ENCODE measurements at places on chromosomes 16 and 17.
A peak's percentile ranks its signal among the peaks of the same experiment; 100 is the strongest.

DNA sequence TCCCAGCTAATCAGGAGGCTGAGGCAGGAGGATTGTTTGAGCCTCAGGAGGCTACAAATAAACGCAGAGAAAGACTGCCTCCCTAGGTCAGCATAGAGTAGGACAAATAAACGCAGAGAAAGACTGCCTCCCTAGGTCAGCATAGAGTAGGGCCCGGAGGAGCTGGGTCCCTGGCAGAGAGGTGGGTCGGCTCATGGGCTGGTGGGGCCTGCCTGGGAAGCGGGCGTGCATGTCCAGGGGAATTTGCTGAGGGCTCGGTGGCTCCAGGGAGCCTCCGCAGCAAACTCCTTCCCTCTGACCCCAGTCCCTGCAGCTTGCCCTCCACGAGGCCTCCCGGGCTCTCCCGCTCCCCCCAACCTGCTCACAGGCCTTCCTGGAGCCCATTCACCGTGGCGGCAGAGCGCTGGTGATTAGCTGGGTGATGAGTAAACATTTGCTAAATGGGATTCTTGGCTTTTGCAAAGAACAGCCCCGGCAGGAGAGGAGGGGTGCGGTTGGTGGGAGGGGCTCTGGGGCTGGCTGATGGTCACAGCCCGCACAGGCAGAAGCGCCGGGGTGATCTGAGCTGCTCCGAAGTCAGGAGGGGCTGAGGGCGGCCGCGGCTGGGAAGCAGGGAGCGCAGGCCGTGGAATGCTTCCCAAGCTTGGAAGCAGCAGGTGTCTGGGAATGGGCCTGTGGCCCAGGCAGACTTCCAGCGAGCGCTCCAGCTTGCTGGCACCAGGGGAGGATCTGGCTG, 93.1 kb downstream of the RTN4RL1 start:
- H3K27me3 ChIP-seq, result no peaks in the 10 kb centered on the region
- H3K36me3 ChIP-seq, result no peaks in the 10 kb centered on the region
- no peak for DNase-seq
- no peak overlapping the region for H3K27ac ChIP-seq
- H3K4me1 ChIP-seq, result no peaks in the 10 kb centered on the region

GRCh38 chr16:24515186-24515585, 24.2 kb upstream of the RBBP6 start:
- H3K27me3 ChIP-seq, result peaks cover 4% of the 10 kb centered on the region
- H3K4me1 ChIP-seq, result peaks cover 3% of the 10 kb centered on the region
- H3K4me3 ChIP-seq, result no peak overlapping the region
- no peak overlapping the region for H3K27ac ChIP-seq
- no peak for DNase-seq
- no peaks in the 10 kb centered on the region for H3K36me3 ChIP-seq

- peaks cover 36% of the 10 kb centered on the region for H3K4me1 ChIP-seq
- no peaks in the 10 kb centered on the region for H3K36me3 ChIP-seq
- peak overlapping the region; percentile 32 for H3K27ac ChIP-seq
- peaks cover 80% of the 10 kb centered on the region for H3K27me3 ChIP-seq
Measured at GRCh38 chr16:3188925-3189825, 1.2 kb downstream of the OR1F1 start.

- no peak overlapping the region for H3K4me3 ChIP-seq
- peaks cover 2% of the 10 kb centered on the region for H3K36me3 ChIP-seq
Measured at GRCh38 chr16:55948230-55948629, 73.1 kb upstream of the CES5A start.

- peaks cover 35% of the 10 kb centered on the region for H3K4me1 ChIP-seq
- H3K27me3 ChIP-seq, result no peaks in the 10 kb centered on the region
- no peak for DNase-seq
- peak overlapping the region; percentile 19 for H3K27ac ChIP-seq
- peaks cover 2% of the 10 kb centered on the region for H3K36me3 ChIP-seq
Measured at GRCh38 chr16:56856876-56857447, 8.0 kb upstream of the SLC12A3 start.

DNA sequence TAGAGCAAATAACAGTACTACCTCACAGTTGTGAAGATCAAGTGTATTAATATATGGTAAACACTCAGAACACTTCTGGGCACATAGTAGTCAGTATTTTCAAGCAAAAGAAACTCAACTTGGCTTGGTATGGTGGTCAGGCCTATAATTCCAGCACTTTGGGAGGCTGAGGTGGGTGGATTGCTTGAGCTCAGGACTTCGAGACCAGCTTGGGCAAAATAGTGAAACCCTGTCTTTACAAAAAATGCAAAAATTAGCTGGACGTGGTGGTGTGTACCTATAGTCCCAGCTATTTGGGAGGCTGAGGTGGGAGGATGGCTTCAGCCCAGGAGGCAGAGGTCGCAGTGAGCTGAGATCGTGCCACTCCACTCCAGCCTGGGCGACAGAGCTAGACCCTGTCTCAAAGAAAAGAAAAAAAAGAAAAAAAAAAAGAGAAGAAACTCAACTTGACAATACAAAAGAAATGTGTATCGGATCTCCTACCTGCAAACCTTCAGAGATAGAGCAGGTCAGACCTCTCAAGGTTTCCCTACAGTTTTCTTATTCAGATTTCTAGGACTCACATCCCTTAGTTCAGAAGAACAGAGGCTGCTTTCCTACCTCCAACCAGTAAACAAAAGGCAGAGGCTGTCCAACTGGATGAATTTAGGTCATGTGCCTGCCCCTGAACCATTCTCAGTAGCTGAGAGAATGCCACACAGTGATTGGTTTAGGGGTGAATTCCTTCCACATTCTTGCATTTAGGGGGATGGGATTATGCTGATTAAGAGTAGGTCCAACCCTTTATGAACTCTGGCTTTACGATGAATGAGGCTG, 1.7 kb upstream of the KPNA2 start:
- no peak overlapping the region for H3K27ac ChIP-seq
- H3K36me3 ChIP-seq, result peaks cover 12% of the 10 kb centered on the region
- H3K4me1 ChIP-seq, result peaks cover 10% of the 10 kb centered on the region
- H3K4me3 ChIP-seq, result no peak overlapping the region
- no peak for DNase-seq

GRCh38 chr16:74123826-74124225, 172.8 kb upstream of the PSMD7 start:
- H3K4me3 ChIP-seq, result no peak overlapping the region
- peaks cover 14% of the 10 kb centered on the region for H3K27me3 ChIP-seq
- no peak for DNase-seq
- H3K4me1 ChIP-seq, result no peaks in the 10 kb centered on the region
- H3K36me3 ChIP-seq, result no peaks in the 10 kb centered on the region

DNA sequence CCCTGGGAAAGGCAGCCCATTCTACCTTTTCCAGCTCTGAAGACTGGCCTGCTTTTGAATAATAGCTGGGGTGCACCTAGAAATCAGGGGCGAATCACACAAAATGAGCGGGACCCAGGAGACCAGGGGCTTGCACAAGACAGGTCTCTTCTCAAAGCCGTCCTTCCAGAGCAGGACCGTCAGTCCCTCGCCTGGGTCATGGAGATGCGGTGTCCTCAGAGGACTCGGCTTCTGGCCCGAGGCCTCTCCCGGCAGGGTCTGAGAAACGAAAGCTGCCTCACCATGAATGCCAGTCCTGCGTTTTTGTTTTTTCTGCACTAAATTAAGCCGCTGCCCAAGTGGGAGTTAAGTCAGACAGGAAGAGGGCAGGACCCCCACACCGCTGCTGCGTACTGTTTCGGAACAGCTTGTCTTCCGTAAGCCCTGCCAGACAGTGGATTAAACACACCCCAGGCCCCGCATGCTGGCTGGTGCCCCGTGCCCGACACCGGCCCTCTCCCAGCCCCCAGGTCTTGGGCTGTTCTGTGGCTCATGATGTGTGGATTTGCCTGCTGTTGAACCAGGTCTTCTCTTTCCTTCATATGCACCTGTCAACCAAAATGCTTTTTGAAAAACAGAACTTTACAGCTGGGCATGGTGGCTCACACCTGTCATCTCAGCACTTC, 142.1 kb upstream of the RPH3AL start:
- H3K27me3 ChIP-seq, result peaks cover 13% of the 10 kb centered on the region
- H3K4me1 ChIP-seq, result peaks cover 31% of the 10 kb centered on the region
- DNase-seq, result no peak
- H3K36me3 ChIP-seq, result no peaks in the 10 kb centered on the region
- H3K27ac ChIP-seq, result no peak overlapping the region

- no peaks in the 10 kb centered on the region for H3K4me1 ChIP-seq
- no peak overlapping the region for H3K4me3 ChIP-seq
- no peak overlapping the region for H3K27ac ChIP-seq
- H3K27me3 ChIP-seq, result no peaks in the 10 kb centered on the region
- DNase-seq, result no peak
Measured at GRCh38 chr17:35129154-35129972, 7.9 kb downstream of the FNDC8 start.

DNA sequence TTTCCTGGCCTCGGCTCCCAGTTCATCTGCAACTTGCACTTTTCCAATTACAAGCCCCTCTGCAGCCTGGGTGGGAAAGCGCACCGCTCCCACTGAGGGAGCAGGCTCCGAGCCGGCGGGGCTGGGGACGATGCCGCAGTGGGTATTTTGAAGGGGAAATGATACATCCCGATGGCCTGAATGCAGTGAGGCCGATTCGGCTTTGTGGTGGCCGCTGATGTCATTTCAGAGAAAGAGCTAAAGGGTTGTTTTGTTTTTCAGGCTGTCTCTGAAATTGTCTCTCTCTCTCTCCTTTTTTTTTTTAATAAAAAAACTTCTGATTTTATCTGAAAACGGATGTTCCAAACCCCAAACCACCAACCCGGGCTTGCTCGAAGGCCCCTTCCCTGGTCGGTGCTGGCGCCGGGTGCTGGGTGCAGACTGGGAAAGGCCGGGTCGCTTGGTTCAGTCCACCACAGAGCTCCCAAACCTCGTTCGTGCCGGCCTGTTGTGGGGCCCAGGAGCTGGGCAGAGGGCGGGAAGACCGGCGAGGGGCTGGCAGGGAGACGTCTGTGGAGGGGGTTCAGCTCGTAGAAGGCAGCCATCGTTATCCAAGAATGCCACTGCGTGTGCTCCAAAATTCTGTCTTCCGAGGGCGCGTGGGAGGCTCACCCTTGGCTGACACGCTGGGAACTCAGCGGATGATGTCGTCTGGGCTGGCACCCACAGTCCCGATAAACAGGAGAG, 102.8 kb downstream of the FOXL1 start:
- no peaks in the 10 kb centered on the region for H3K36me3 ChIP-seq
- no peak overlapping the region for H3K4me3 ChIP-seq
- peaks cover 16% of the 10 kb centered on the region for H3K27me3 ChIP-seq
- no peaks in the 10 kb centered on the region for H3K4me1 ChIP-seq
- no peak overlapping the region for H3K27ac ChIP-seq
- no peak for DNase-seq

- no peaks in the 10 kb centered on the region for H3K27me3 ChIP-seq
- H3K4me1 ChIP-seq, result peaks cover 4% of the 10 kb centered on the region
- H3K36me3 ChIP-seq, result no peaks in the 10 kb centered on the region
- no peak for DNase-seq
Measured at GRCh38 chr16:29868396-29869009, 5.5 kb upstream of the CDIPT start.

GRCh38 chr17:31408586-31408985, 17.1 kb downstream of the RAB11FIP4 start:
- peaks cover 12% of the 10 kb centered on the region for H3K27me3 ChIP-seq
- no peak overlapping the region for H3K4me3 ChIP-seq
- no peaks in the 10 kb centered on the region for H3K36me3 ChIP-seq
- no peak overlapping the region for H3K27ac ChIP-seq

DNA sequence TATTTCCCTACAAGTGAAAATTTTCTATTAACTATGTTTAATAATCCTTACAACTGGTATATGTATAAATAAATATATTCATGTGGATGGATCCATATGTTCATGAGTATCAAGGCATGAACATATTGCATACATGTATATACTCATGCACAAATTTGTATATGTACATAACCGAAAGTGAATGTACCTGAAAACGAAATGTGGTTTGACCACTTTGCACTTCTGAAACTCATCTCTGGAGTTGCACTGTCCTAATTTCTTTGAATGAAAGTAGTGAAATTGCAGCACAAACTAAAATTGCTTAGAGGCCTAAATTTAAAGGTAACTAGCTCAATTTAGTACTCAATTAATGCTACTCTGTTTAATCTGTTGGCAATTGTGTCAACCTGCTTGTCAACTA, 27.4 kb upstream of the GNAO1 start:
- H3K4me3 ChIP-seq, result no peak overlapping the region
- no peak overlapping the region for H3K27ac ChIP-seq
- peaks cover 5% of the 10 kb centered on the region for H3K4me1 ChIP-seq
- H3K36me3 ChIP-seq, result no peaks in the 10 kb centered on the region
- H3K27me3 ChIP-seq, result peaks cover 10% of the 10 kb centered on the region

- no peaks in the 10 kb centered on the region for H3K36me3 ChIP-seq
- H3K27ac ChIP-seq, result no peak overlapping the region
- H3K4me1 ChIP-seq, result no peaks in the 10 kb centered on the region
- no peaks in the 10 kb centered on the region for H3K27me3 ChIP-seq
- H3K4me3 ChIP-seq, result no peak overlapping the region
Measured at GRCh38 chr16:12971241-12971640, 69.8 kb downstream of the SHISA9 start.

DNA sequence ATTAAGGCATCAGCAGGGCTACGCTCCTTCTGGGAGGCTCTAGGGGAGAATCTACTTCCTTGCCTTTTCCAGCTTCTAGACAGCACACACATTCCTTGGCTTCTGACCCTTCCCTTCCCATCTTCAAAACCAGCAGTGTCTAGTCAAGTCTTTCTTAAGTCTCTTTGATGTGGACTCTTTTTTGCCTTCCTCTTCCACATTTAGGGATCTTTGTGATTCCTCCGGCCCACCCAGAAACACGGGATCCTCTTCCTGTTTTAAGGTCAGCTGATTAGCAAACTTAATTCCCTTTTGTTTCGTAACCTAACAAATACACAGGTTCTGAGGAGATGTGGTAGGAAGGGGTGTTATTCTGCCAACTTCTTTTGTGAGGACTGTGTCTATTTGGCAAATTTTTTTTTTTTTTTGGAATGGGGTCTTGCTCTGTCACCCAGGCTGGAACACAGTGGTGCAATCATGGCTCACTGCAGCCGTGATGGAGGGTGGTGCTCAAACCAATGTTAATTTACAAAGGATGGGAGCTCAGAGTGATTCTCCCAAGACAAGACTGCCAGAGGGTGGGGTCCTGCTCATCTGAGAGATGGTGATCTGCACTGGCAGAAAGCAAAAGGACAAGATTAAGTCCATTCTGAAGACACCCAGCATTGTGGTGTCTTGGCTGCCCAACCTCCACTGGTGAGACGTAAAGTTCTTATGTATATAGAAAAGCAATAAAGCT, 14.7 kb downstream of the KNOP1 start:
- H3K27ac ChIP-seq, result no peak overlapping the region
- H3K36me3 ChIP-seq, result peaks cover 35% of the 10 kb centered on the region
- no peak for DNase-seq
- peaks cover 2% of the 10 kb centered on the region for H3K4me1 ChIP-seq

Data from activated naive CD8-positive, alpha-beta T cell treated with anti-CD3 and anti-CD28 coated beads, Interleukin-2, amount 10 ng/mL, durations not matched to agents 7 days and 5 days (primary cell).